ENCODE measurements at places on chromosomes 13 and 19. TPM values are rescaled to one million over a fixed set of nuclear protein-coding genes. Genes with fewer than 3 reads are reported as not detected.

- peak; percentile 18 for DNase-seq
Measured at GRCh38 chr19:54418030-54418929, 3.0 kb downstream of the TTYH1 start.

Gene NUP58
- 42.9 TPM for total RNA-seq

DNA sequence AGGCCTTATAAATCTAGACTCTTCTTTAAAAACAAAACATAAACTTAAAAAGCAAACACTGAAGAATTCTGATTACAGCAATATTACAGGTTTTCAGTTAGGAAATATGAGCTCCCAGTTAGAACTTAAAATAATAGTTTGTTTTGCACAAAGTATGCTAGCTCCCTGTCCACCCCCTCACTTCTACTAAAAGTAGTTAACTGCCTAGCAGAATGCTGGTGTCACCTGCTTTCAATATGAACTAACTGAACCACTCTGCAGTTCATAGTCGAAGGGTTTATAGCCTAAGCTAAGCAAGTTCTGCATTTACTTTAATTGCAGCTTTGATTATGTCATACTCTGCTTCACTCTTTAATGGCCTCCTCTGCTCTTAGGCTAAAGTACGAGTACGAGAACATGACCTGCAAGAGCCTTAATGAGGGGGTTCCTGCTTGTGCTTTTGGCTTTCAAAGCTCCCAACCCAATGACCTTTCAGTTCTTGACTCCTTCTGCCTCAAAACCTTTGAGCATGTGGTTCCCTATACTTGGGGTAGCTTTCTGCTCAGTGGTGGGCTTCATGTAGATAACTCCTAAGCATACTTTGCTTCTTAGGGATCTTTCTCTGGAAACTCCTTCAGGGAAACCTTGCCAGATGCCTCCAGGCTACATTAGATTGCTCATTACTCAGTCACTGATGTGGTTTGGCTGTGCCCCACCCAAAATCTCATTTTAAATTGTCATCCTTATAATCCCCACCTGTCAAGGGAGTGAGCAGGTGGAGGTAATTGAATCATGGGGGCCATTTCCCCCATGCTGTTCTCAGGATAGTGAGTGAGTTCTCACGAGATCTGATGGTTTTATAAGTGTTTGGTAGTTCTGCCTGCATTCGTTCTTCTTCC is 278.9 kb upstream of the ARGLU1 start:
- no peak for DNase-seq

- DNase-seq, result no peak
Measured at GRCh38 chr19:32333227-32333626, 12.2 kb upstream of the ZNF507 start.

DNA sequence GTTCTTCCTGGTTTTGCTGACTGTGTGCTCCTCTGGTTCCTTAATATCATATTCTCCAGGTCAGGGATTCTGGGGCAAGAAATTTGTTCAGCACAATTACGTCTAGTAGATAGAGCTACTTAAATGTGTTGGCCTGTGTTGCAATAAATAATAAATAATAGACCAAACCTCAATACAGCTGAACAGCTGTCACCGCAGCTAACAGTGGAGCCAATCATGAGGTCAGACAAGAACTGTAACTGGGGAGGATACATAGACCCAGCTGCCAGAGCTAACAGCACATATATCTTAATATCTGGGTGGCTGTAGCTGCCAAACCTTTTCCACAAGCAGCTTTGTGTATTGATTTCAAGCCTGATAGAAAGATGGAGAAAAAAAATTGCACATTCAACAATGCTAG is 1596.3 kb upstream of the PCDH20 start:
- DNase-seq, result no peak

Gene SLITRK6
- not detected for total RNA-seq

- no peak for DNase-seq
Measured at GRCh38 chr13:21966014-21966413, 295.1 kb downstream of the FGF9 start.

DNA sequence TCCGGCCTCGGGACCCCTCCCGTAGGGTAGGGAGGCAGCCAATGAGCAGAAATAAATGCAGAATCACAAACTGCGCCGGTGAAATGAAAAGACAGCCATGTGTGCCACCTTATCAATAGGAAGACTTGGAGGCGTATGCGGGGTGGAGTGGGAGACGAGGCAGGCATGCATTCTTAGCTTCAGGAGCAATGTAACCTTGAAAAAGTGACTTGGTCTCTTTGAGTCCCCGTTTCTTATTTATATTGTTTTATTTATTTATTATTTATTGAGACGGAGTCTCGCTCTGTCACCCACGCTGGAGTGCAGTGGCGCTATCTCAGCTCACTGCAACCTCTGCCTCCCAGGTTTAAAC is 16.0 kb downstream of the SSC5D start:
- no peak for DNase-seq

DNA sequence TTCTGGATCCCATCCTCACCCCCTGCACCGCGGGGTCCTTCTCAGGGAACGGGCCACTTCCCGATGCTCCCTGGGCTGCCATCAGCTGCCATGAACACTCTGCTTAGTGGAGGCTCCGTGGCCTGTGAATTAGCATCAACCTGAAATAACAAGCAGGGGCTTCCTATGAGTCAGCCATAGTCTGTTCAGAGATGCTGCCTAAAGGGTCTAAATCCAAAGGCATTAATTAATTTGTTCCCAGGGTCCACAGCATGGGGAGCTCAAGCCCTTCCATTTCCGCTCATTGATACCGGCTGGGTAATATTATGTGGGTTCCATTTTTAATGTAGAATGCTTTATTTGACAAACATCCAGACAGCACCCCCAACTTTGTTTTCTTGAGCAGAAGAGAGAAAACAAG is 341.9 kb upstream of the TMTC4 start:
- no peak for DNase-seq

DNA sequence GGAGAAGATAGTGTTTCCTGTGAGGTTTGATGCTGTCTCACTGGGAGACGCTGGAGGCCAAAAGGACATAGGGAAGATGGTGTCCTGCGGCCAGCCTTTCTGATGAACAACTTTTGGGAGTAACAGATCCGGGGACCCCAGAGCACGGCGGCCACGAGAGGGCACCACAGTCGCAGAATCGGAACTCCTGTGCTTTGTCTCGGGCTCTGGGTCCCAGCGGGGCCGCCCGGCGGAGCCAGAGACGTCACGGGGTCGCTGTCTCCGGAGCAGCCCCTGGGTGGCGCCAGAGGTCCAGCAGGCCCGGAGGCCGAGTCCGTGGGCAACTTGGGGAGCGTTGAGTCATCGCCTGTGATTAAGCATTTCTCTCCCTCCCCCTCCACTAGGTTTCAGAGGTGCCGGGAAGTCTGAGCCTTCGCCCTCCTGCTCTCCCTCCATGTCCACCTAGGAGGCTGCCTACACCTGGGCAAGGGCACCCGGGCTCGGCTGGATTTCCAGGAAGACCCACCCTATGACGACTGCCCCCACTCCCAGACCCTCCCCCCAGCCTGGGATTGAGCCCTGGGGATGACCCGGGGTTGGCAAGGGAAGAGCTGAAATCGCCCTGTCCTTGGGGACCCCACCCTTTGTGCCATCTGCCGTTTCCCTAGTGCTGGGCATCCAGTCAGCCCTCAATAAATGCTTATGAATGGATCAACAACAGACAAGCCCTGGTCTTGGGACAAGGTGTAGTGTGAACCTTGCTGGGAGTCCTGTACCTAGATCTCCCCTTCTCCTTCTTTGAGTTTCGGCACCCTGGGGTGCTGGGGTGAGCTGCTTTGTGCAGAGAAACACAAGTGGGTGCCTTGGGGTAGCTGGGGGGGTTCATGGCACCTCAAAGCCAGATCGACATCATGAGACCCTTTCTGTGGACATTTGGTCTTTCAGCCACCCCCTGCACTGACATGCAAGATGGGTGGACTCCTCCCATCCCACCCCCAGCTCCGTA is 3.4 kb downstream of the NANOS3 start:
- peak; percentile 96 for DNase-seq

Gene ZNF221
- total RNA-seq, result 2.9 TPM

- DNase-seq, result no peak
Measured at GRCh38 chr19:10919352-10920287, 8.8 kb downstream of the YIPF2 start.

GRCh38 chr19:43699506-43700394 is 16.1 kb upstream of the IRGC start:
- no peak for DNase-seq

DNA sequence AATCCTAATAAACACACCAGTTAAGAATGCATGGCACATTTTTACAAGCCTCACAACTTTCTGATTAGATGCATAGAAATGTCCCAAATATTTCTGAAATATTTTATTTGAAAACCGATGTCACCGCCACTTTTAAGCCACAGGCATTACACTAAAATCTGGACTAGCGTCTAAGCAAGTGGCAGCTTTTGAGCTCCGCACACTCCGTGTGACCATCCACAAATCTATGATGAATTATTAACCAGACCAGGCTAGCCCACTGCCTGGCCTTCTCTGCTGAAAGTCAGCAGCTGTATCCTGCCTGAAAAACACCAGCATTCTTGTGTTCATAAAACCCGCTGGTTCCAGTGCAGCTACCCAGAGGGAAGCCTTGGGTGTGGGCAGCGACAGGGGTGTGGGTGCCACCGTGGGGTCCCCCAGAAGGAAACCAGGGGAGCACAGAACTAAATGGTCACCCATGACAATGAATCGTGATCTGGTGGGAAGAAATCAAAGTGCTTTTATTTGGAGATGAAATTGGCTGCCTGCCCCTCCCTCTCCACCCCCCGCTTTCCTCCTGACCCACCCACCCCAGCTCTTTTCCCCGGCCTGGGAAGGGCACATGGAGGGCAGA is 13.8 kb downstream of the RASA3 start:
- DNase-seq, result no peak

GRCh38 chr13:80419416-80419815 is 78.5 kb upstream of the SPRY2 start:
- no peak for DNase-seq

- no peak for DNase-seq
Measured at GRCh38 chr19:48991873-48992580, 1.1 kb downstream of the GYS1 start.

DNA sequence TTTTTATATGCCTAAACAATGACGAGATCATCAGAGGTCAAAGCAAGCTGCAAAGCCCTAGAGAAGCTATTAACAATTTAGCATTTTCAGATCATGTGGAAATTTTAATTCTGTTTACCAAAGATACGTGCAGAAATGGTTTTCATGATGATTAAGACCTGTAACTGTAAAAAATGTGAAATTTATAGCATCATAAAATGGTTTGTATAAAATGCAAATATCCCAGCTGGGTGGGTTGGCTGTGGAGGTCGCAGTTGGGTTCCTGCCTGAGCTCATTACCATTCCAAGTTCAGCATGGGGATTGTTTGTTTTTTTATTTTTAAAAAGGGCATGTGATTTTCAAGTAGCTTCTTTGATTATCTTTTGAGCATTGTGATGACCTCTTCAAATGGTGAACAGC is 47.9 kb upstream of the SIAH3 start:
- no peak for DNase-seq

Gene ATCAY
- total RNA-seq, result not detected

Gene LILRB3
- total RNA-seq, result 8.8 TPM

Gene SIGLEC9
- total RNA-seq, result 3.4 TPM

DNA sequence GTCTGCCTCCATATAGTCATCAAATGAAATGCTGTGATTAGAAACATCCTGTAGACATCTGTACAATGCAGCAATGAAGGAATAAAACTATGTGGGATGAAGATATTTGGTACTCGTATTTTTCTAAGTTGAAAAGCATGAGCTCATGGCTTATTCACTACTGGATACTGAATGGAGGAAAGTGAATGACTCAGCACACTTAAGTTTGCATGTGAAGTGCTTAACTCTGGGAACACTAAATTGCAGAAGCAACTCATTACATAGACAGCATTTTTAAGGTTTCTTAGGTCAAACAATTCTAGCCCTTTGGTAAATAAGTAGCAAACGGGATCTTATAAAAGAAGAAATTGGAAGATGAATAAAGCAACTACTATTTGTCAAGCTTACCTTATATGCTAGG is 429.0 kb upstream of the MIR17HG start:
- no peak for DNase-seq

- no peak for DNase-seq
Measured at GRCh38 chr19:4338441-4339355, at the start of gene STAP2. TSS of gene STAP2 (minus strand) at chr19:4338827. CDS start at chr19:4338753, 74 bp downstream.

- no peak for DNase-seq
Measured at GRCh38 chr19:49847731-49848696, 2.9 kb upstream of the PTOV1 start.

- DNase-seq, result no peak
Measured at GRCh38 chr19:46925548-46925950, 64.8 kb downstream of the ARHGAP35 start.

Gene ZNF85
- total RNA-seq, result 7.6 TPM

- no peak for DNase-seq
Measured at GRCh38 chr13:49533591-49534269, 38.0 kb downstream of the PHF11 start.

GRCh38 chr13:99916366-99917103 is 55.0 kb downstream of the ZIC5 start:
- DNase-seq, result peak; percentile 49

DNA sequence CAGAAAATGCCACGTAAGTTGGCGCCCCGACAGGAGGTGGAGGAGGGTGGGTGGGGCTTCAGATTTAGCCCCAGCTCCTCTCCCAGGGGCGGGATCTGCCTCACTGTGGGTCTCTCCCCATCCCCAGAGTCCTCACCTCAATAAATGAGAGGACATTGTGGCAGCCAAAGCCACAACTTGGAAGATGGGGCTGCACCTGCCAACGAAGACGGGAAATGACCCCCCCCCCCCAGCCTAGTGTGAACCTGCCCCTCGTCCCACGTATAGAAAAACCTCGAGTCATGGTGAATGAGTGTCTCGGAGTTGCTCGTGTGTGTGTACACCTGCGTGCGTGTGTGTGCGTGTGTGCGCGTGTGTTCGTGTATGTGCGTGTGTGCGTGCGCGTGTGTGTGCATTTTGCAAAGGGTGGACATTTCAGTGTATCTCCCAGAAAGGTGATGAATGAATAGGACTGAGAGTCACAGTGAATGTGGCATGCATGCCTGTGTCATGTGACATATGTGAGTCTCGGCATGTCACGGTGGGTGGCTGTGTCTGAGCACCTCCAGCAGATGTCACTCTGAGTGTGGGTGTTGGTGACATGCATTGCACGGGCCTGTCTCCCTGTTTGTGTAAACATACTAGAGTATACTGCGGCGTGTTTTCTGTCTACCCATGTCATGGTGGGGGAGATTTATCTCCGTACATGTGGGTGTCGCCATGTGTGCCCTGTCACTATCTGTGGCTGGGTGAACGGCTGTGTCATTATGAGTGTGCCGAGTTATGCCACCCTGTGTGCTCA is 1.5 kb upstream of the TRAPPC5 start:
- peak; percentile 68 for DNase-seq

Gene RFPL4AL1
- not detected for total RNA-seq

DNA sequence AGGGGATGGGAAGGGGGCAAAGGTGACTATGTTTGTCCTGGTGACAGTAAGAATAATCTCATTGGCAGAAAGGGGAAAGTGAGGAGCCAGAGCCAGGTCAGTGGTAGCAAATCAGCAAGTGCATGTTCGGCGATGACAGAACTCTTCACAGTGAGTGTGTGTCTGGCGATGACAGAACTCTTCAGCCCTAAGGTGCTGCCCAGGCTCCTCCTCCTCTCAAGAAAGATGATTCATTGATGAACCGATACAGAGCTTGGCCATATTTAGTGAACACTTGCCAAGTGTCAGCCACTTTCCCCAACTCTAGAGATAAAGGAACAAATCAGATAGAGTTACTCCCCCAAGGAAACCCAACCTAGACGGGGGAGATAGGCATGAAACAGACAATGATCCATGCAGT is 199.3 kb upstream of the UBL3 start:
- DNase-seq, result no peak

- DNase-seq, result no peak
Measured at GRCh38 chr13:72258340-72258981, 391.5 kb upstream of the DACH1 start.

- DNase-seq, result no peak
Measured at GRCh38 chr19:54916822-54917221, 10.9 kb downstream of the NCR1 start.
